CD14-positive monocyte (primary cell): ENCODE measurements at places on chromosomes 13 and 19.

DNA sequence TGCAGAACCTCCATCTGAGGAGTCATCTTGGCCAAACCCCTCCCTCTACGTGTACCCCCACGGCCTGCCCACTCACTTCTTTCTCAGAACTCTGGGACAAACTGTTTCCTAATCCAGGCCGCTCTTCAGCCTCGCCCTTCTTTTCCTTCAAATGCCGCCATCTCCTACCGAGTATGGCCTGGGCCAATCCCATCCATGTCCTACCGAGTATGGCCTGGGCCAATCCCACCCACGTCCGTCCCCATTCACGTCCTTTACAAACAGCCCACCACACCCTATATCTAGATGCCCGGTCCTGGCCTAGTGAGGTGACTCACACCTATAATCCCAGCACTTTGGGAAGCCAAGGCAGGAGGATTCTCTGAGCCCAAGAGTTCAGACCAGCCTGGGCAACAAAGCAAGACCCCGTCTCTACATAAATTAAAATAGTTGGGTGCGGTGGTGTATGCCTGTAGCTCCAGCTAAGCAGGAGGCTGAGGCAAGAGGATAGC, 1.1 kb downstream of the TMEM160 start:
- DNase-seq, result no peak

- DNase-seq, result no peak
Measured at GRCh38 chr13:23817830-23818229, 71.4 kb downstream of the MIPEP start.

DNA sequence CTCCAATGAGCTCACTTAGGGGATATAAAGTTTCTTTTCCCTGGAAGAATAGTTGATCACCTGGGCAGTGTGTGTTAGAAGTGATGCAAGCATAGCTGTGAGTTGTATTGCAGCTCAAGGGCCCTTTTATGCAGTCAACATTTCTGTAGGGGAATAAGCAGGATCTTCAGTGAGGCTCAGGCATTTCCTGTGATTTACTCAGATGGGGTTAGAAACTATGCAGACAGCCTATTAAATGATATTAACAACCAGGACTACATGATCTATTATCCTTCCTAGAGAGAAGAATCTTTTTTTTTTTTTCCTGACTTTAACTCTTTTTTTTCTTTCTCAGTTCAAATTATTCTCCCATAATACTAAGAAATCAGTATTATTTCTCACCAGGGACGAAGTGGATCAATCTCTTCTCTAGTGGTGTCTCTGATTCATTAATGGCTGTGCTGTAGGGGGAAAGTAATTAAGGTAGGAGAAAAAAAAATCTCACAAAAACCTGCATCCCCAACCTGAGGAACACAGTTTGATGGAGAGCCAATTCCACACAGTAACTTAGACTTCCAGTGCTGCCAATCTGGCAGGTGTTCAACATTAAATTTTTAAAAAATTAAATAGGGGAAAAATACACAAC, 126.4 kb upstream of the SLC10A2 start:
- DNase-seq, result no peak

GRCh38 chr19:39942366-39942730, 7.9 kb upstream of the FCGBP start:
- no peak for DNase-seq

DNA sequence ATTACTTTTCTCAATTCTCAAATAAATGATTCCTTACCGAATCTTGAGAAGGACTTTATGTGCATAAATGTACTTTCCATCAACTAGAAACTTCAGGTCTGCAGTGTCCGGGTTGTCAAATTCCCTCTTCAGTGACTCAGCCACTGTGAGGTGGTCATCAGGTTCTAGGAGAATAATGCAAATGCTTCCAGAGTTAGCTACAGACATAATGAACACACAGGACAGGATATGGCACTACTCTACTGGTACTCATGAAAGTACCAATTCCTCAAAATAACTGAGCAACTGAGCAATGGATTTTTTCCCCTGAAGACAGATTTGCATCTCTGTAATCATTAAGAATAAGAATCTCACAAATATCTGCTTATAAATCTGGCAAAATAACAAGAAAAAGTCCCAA, 31.2 kb downstream of the RCBTB2 start:
- peak; percentile 63 for DNase-seq

DNA sequence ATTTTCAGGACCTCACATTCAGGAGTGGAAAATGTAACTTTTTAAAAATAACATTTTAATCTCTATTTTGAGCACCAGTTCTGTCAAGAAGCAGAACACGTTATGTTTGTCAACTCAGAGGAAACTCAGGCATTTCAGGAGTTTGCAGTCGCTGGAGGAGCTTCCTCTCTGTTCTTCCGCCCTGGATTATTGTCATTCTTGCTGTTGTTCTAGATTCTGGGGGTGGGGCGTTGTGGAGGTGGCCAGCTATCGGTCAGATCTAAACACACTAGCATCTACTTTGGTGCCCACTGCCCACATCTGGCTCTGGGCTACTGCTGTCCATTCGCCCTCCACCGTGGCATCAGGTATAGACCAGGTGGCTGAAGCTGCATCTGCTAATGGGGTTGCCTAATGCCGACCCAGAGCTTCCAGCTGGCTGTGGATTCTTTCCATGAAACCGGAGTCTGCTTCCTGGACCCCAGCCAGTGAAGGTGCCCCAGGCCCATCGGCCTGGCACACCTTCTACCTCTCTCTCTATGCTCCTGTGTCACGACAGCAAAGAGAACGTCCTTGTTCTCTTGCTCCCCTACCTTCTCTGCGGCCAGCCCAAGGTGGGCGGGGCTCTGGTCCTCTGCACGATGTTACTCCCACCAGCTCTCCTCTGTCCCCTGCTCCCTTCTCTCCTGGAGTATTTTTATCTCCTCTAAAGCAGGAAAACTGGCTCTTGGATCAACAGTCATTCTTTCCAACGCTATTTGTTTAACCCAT, 36.7 kb upstream of the DGKH start:
- DNase-seq, result no peak

- no peak for DNase-seq
Measured at GRCh38 chr13:45537516-45537915, 72.8 kb downstream of the COG3 start.

- DNase-seq, result peak; percentile 90
Measured at GRCh38 chr19:43780706-43781525, at the start of gene KCNN4. Gene KCNN4, minus strand, starts transcription at chr19:43780973. Its CDS starts 112 bp downstream, at chr19:43780861.

DNA sequence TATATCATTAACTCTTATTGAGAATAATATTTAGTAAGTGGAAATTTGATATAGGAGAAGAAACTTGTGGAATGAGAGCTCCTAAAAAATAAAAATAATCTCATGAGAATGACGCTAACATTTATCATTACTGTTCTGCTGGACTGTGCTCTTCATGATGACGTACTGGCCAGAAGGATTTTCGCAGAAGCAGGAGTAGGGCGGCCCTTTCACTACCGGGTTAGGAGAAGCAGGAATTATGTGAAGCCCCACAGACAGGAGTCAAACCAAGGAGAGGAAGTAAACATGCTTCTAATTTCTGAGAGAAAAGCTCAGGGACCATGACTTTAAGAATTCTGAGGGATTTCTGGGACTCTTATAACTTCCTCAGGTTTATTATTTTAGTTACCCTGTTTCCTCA, 195.1 kb downstream of the VWA8 start:
- DNase-seq, result no peak

- DNase-seq, result no peak
Measured at GRCh38 chr13:56299650-56300049, 841.1 kb upstream of the PRR20A start.
